WTC11 (cell line): ENCODE measurements at places on chromosomes 7 and 10. TPM values are rescaled to one million over a fixed set of nuclear protein-coding genes. Genes with fewer than 3 reads are reported as not detected.

GRCh38 chr7:157930441-157930840 is 593.6 kb downstream of the DNAJB6 start:
- no peak for DNase-seq

The UNC5B gene
- total RNA-seq: 31.2 to 49.6 TPM (median 31.6 TPM) in 3 replicates

DNA sequence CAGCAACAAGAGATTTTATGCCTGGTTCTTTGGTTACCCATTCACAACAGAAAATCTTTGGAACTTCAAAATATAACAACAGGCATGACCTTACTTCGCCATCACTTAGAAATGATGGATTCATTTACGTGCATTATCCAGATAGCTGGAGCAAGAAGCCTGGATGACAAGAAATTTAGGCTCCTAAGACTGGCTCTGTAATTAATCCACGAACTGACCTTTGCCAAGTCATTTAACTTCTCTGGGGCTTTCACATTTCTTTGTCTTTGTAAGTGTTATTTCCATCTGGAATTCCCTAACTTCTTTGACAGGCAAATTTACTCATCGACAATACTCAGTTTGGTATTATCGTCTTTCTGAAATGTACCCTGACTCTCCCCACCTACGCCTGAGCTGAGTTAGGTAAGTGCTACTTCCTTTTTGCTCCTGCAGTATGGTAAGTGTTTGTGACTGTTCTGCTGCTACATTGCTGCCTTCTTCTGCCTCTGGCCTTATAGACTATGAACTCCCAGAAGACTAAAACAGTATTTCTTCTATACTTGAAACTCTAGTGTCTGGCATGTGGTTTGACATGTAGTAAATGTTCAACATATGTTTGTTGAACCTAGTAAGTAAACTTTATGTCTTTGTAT is 5.5 kb upstream of the MDFIC start:
- DNase-seq: no peak

The PAPOLB gene
- 0.23 to 0.31 TPM (median 0.27 TPM) in 3 replicates for total RNA-seq

The ARL5B gene
- total RNA-seq: 37.6 to 44.1 TPM (median 39.4 TPM) in 3 replicates

The CUBN gene
- 0.18 to 0.46 TPM (median 0.27 TPM) in 3 replicates for total RNA-seq

- no peak for DNase-seq
These were observed 227.0 kb downstream of the TRIL start for GRCh38 chr7:28731092-28731658.

GRCh38 chr7:99359465-99360154 is 14.9 kb upstream of the ARPC1B start:
- DNase-seq: peak; percentile 47

DNA sequence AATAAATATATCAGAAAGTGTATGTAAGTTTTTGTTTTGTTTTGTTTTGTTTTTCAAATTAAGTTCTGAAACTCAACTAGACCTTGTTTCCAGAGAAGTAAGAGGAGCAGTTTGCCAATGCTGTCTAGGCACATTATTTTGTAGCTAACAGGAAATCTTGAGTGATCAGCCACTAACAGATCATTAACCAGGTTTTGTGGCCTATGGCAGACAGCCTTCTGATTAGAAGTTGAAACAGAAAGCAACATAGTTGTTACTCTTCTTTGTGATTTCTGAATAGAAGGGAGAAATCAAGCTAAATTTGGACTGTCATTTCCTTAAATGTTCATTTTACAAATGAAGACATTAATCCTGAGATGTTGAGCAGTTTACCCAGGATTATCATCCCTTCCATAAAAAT is 142.6 kb downstream of the PLXDC2 start:
- DNase-seq: no peak

The PILRA gene
- 1.8 to 3.2 TPM (median 3.0 TPM) in 3 replicates for total RNA-seq

GRCh38 chr7:88477976-88478375 is 171.3 kb upstream of the STEAP4 start:
- DNase-seq: no peak

DNA sequence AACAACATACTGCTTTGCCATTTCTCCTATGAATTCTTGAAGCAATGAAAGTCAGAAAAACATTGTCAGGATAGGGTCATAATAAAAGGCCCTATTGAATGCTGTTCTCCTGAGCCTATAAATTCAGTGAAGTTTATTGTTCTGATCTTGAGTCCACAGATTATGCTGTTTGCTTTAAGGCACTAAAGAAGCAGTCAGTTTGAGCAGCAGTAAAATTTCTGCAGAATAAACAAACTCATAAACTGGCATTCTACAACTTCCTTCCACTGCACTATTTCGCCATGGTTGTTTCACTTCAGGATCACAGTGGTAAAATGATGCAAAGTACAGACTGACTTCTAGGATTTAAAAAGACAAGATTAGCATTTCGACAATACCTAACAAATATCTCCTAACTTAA is 503.2 kb downstream of the SH2D4B start:
- no peak for DNase-seq

The METTL27 gene
- total RNA-seq: 4.3 to 7.7 TPM (median 6.6 TPM) in 3 replicates

The ACHE gene
- 6.4 to 7.7 TPM (median 6.6 TPM) in 3 replicates for total RNA-seq

DNA sequence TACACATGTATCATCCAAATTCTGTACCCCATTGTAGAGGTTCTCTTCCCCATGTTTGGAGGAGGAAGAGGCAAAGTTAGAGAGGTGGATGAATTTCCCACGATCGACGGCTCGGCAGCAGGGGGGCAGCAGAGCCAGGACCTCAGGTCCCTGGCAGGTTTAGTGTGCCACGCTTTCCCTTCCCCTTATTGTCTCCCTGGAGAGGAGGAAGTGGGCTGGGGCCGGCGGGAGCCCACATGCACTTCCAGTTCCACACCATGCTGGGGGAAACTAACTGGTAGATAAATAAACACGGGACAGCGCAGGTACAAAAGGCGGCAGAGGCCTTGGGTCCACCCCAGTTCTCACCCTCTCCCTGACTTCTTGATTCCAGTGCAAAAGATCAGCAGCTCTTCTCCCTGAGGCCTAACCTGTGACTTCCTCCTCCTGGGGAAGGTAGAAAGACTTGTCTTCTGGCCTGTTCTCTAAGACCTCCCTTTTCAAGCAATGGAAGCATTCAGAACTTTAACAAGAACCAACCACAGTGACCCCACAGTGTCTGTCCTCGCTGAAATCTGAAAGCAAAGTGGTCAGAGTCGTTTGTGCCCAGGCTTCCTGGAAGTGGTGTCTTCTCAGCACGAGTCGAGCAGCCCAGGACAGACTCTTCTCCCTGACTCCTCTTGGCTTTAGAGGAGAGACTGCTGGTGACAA is 30.5 kb upstream of the SRGN start:
- no peak for DNase-seq

DNA sequence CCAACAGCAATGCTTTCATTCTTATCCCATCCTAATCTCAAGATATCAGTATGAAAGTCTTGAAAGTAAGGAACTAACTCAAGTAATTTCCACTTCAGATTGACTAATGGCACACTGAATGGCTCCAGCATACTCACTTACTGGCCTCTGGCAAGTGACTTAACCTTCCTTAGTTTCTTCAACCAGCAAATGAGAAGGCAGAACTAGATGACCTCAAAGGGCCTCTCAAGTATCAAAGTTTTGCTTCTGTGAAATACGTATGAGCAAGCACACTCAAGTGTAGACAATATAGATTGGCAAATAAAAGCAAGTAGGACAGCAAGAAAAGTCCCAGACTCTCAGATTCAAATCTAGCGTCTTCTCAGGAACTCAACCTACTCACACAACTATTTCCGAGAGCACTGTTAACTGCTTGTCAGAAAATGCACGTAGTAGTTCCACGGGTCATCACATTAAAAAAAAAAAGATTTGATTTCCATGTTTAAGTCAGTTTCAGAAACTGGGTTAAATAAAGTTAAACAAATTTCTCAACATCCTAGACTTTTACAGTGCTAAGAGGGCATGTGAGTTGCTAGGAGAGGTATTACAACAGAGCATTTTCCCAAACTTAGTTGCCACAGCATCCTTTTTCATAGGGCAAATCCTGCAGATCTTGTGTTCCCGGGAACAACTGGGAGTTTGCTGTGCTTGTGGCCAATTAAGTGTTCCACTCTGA is 276.9 kb upstream of the KLF14 start:
- no peak for DNase-seq

DNA sequence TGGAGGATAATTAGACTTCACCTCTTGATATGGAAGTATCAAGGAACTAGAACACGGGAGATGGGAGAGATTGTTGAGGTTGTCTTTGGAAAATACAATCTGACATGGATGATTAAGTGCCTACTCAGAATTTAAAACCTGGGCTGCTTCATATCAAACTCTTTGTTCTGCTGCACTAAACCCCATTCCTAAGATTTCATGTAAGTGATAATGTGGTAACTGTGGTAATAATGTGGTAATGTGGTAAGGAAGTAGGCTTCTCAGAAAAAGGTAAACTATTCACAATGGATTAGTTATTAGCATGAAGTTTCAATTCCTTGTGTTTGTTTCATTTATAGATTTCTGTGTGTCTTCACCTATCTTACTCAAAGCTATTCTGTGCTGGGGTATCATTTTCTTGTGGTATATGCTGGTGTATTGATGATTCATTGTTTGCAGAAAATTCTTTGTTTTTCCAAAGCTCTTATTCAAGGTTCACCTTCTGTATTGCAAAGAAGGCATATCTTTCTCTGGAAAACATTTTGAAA is 129.9 kb upstream of the TAC1 start:
- no peak for DNase-seq

The MGAM2 gene
- 0.09 TPM in 1 of 3 replicates, not detected in the others for total RNA-seq

DNA sequence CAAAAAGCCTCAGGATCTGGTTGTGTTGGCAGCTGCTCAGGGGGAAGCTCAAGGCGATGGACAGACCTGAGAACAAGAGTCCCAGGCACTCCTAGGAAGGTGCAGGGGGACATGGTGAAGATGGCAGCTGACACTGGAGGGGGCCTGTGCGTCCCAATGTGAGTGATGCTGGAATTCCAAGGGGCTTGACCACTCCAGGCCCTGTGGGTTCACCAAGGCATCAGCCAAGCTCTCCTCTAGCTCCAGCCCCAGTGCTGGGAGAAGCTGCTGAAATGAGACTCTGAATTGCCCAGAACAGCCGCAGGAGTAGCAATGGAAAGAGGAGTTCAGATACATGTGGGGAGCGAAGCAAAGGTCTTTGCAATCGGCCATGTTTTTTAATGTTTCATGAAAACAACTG is 16.0 kb downstream of the UPP1 start:
- DNase-seq: no peak

DNA sequence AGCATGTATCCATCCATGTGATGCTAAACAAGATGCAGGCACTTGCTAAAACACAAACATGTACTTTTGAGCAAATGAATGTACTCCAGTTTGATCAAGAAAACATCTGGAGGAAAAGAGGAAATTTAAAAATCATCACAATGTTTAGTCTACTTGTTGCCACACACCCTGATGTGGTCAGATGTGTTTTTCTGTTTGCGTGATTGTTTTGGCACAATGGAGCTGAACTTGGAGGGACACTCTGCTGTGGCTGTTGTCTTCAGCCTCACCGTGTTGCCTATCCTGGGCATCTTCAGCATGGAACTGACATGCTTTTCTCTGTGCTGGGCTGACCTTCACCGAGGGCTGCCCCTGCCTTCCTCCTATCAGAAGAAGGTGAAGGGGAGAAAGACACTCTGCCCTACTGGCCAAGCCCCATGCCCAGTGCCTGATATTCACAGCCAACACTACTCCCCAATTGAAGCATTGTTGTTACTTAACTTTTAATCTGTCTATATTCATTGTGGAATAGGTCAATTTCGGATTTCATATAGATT is 268.3 kb upstream of the IGFBP3 start:
- DNase-seq: no peak

- DNase-seq: no peak
These were observed 259.3 kb upstream of the TMEM72 start for GRCh38 chr10:44651834-44652233.

DNA sequence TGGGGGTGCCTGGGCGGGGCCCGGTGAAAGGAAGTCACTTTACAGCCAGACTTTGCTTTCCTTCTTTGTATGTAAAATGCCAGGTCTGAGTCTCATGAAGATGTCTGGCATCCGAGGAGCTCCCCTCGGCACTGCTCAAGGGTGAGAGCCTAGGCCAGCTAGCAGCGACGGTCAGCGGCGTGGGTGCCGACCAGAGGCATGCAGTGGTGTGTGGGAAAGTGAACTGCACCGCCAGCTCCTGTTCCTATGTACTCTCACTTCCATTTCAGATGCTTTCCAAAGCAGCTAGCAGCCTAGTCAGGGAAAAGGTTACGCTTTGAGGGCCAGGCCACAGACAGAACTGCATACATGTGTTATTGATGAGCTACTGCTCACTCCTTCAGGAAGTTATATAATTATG is 172.8 kb downstream of the ZMYND11 start:
- no peak for DNase-seq

The PRKG1 gene
- 15.6 to 16.5 TPM (median 15.7 TPM) in 3 replicates for total RNA-seq

GRCh38 chr10:102283890-102284289 is 38.6 kb downstream of the GBF1 start:
- DNase-seq: no peak

GRCh38 chr10:4652111-4653010 is 173.6 kb upstream of the AKR1E2 start:
- DNase-seq: no peak

GRCh38 chr7:46153583-46153950 is 232.5 kb upstream of the IGFBP3 start:
- DNase-seq: no peak

- no peak for DNase-seq
These were observed 116.0 kb upstream of the FZD8 start for GRCh38 chr10:35758076-35758475.

- no peak for DNase-seq
These were observed 150.3 kb upstream of the NPY start for GRCh38 chr7:24133691-24134090.

The OR9A2 gene
- not detected in 3 replicates for total RNA-seq

DNA sequence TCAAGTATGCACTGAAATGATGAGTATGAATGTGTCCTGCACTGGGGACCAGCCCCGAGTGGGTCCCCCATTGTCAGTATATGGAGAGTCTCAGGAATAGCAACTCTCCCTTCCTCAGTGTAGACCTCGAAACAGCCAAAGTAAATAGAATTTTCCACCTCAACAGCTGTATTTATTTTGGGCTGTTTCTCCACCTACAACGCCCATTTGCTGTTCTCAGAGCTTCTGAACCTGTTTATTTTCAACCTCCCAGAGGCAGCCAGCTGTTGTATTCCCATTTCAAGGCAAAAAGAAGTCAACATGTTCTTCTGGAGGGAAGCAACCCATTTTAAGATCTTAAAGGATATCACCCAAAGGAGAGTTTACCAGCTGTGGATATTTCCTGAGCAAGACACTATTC is 59.6 kb upstream of the BICC1 start:
- no peak for DNase-seq

DNA sequence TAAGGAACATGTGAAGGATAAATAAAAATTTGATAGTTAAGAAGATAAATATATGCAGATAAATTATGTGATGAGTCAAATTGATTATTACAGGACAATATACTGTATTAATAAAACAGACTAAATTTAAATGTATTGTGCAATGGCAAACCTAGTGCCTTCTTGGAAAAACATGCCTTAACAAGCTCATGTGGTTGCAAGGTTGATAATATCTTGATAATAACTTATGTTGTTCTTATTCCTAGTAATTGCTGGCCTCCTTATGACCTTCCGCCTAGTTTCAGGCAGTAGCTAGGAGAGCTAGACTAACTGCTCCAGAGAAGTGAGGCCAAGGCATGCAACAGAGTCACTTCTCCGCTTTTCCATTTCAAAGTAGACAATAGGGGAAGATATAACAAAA is 7.6 kb upstream of the RAB11FIP2 start:
- DNase-seq: no peak
